CD8-positive, alpha-beta memory T cell (primary cell): ENCODE measurements at places on chromosomes 2 and 18. TPM values are rescaled to one million over a fixed set of nuclear protein-coding genes. Genes with fewer than 3 reads are reported as not detected.

NDUFS1 gene
- 106 TPM for total RNA-seq

COL4A4 gene
- not detected for total RNA-seq

WIPF1 gene
- 317 TPM for total RNA-seq

ALK gene
- not detected for total RNA-seq

GPAT2 gene
- 33.6 TPM for total RNA-seq

MYO5B gene
- total RNA-seq, result 0.11 TPM

EPG5 gene
- total RNA-seq, result 17.7 TPM

TCF7L1 gene
- total RNA-seq, result not detected

DAW1 gene
- total RNA-seq, result not detected

RNF138 gene
- 87.8 TPM for total RNA-seq

C2orf78 gene
- total RNA-seq, result not detected

- DNase-seq, result no peak
These were observed 812.6 kb upstream of the LRATD1 start for GRCh38 chr2:13819896-13820295.

- no peak for DNase-seq
These were observed 45.0 kb downstream of the TCF7L1 start for GRCh38 chr2:85178154-85178553.

- no peak for DNase-seq
These were observed 479.4 kb upstream of the MYT1L start for GRCh38 chr2:2810504-2810903.

DNA sequence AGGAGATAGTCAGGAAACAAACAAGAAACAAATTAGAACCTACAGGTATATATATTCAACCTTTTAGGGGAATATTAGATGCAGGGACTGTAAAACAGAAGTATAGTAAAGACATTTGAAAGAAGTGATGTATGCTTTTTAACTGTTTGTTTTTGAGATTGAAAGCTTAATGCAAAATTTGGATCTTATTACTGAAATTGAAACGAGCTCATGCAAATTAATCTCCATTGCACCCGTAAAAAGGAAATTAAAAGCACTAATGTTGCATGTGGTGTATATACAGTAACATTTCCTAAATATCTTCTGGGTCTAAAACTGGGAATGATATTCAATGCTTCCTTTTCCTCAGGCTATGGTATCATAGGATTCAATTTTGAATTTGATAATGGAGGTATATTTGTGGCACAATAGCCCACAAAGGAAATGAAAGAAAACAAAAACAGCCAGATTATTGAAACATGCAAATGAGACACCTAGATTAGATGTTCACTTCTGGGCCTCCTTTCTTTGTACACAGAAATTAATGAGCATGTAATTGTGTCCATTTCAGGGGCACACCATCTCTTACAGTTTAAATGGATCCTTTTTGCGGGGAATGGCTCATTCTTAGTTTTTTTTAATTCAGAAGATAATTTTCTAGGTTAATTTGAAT, 1.6 kb upstream of the ELOA2 start:
- no peak for DNase-seq

DNA sequence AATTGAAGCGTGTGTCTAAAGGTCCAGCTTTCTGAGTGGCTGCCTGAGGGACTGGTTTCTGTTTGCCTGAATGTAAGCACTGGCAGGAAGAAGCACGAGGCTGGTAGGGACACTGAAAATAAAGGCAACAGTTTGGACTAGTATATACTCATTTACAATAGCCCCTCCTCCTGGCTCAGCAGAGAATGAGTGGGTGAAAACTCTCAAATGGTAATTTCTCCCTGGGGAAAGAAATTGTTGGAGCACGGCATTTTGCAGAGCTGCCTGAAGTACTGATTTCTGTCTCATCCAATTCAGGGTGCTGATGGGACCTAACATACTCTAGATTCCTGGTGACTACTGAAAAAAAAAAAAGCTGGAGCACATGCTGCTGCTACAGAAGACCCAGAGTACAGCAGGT, 17.3 kb upstream of the SPP2 start:
- no peak for DNase-seq

DNA sequence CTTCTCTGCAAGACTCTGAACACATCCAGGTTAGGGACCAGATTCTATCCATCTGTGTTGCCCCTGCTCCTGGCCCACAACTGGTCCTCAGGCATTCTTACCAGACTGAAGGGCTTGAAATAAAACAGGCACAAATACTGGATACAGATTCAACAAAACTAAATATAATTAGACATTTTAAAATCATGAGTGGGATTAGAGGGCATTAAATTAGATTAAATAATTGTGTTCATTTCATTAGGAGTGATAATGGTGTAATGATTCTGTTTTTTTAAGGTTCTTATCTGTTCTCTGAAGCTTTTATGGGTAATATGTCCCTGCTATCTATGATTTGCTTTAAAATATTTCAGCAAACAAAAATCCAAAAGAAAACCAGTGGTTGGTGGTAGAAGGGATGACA, 226.5 kb downstream of the IRS1 start:
- no peak for DNase-seq

GRCh38 chr2:134407154-134407890, 153.4 kb downstream of the MGAT5 start:
- no peak for DNase-seq

DNA sequence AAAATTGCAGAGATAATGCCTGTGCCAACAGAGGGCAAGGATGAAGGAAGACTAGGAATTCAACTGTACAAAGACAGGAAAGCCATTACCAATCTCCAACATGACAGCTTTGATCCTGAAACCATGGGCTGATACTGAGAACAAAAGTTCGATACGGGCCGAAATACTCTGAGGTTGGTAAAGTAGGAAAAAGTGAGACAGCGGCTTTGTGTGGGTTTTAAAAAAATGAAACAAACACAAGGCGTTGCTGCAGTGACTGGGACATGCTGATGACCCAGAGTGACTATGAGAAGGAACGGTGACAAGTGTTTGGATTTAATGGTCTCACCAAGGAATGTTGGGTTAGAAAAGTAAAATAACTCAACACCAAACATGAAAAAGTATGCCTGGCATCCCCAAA, 24.2 kb upstream of the SDC1 start:
- DNase-seq, result no peak

- DNase-seq, result no peak
These were observed 13.5 kb upstream of the C2orf15 start for GRCh38 chr2:99127981-99128380.

DNA sequence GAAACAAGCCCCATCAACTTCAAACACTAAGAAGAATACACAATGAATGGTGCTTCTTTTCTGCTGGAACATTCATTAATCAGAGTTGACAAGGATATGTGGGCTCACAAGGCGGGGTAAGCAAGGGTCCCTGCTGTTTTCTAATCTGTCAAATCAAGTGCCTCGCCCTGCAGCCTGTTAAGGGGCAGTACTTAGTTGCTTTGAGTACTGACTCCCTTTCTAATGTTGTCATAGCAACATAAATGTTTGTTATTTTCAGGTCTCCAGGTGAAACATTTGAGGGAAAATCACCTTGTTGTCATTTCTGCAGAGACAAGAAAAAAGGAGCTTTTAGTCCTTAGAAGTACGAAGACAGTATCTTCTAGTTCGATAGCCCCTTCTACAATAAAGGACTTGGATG, 284.7 kb upstream of the PKDCC start:
- no peak for DNase-seq

DNA sequence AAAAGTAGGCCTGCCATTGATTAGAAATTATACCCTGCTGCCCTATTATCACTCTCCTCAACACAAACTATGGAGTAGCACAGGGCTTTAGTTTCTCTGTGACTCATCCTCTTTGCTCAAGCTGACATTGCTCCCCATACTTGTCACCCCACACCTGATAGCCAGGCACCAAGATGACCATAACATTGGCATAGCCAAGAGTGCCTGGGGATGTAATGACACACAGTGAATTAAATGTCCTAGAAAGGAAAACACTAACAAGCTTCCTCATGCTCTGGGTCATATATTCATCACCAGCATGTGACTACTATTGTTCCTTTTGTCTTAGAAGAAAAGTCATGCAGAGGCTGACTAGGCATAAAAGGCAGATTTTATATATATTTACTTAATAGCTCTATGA, 137.8 kb upstream of the RND3 start:
- no peak for DNase-seq

DNA sequence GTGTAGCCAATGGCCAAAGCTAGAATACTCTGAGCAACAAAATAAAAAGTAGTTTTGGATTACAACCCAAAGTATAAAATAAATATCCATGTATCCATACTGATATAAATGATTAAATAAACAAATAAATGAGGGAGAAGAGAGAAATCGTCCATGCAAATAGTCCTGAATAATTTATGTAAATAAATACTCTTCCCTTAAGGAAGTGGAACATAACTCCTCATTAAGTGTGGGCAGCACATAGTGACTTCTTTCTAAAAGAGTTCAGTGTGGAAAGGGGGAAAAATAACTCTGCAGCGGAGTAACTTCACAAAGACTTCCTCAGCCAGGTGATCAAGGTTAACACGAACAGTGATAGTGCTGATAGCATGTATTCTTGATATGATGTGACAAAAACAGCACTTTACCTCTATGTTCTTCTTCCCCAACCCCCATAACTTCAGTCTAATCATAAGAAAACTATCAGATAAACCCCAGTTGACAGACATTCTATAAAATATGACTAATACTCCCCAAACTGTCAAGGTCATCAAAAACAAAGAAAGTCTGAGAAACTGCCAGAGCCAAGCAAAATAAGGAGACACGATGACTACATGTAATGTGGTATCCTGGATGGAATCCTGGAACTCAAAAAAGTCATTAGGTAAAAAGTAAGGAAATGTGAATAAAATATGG, 30.7 kb downstream of the METTL8 start:
- no peak for DNase-seq

DNA sequence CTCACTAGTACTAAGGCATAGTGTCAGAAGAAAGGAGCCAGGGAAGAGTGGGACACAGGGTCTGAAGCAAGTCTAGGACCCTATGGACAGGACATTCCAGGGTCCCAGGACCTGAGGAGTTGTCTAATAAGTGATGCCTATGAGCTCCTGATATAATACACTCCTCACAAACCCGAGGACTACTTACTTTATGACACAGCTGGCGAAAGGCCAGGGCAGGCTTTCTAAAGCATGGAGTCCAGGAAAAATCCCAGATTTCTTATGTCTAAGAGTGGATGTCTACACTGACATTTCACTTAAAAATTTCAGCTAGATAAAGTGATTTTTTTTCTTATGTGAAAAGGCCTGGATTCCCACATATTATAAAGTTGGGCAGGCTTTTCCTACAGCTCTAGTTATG, 502.2 kb upstream of the SETBP1 start:
- DNase-seq, result no peak

GRCh38 chr18:77108001-77108692, 24.4 kb downstream of the MBP start:
- DNase-seq, result no peak

DNA sequence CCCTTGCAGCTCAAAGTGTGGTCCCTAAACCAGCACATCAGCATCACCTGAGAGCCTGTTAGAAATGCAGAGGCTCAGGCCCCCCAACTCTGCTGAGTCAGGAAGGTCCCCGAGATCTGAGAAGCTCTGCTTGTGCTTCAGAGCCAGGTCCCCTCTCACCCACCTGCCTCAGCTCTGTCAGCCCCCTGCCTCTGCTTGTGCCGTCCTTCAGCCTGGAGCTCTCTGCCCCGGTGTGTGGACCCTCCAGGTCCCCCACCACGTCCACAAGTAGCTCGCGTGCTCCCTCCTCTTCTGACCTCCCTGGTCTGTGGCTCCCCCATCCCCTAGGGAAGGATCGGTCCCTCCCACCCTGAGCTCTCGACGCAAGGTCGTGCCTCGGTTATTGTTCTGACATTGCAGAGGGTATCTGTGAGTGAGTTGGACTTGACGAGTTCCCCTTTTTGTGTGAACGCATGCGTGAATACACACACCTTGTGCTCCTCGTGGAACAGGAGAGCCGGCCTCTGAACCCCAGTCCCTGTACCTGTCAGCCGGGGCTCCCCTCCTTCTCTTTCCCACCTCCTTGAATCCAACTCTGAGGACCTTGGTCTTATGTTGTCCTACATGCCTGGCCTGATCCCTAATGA, 75.5 kb upstream of the TAF1B start:
- no peak for DNase-seq

DNA sequence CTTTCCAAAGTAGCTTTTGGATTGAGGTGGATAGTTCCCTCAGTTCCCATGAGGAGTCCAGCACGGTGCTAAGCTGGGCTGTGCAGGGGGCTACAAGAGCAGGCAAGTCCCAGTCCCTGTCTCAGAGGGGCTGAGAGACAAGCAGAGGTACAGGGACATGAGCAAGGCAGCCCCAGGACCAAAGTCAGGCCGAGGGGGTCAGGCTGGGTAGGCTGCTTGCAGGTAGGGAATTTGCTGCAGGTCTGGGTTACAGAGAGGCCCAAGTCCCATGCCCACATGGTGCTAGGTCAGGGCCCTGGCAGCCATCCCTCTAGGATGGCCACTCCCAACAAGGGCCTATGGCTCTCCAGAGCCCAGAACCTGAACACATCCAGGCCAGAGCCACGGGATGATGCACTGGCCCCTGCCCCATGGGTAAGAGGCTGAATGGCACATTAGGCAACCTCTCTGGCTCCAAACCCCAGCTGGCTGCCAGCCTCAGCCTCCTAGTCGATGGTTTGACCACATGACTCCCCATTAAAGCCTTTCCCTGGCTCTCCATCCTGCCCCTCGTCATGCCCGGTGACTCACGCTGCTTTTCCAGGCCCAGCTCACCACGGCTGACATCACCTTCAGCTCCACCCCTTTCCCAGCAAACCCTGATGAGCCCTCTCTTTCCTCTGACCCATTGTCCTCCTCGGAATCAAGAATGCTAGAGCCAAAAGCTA, 83.7 kb downstream of the SDC1 start:
- DNase-seq, result no peak

GRCh38 chr2:121695171-121695451, 41.6 kb downstream of the NIFK start:
- no peak for DNase-seq

- no peak for DNase-seq
These were observed 89.3 kb downstream of the EHBP1 start for GRCh38 chr2:62794791-62795190.

DNA sequence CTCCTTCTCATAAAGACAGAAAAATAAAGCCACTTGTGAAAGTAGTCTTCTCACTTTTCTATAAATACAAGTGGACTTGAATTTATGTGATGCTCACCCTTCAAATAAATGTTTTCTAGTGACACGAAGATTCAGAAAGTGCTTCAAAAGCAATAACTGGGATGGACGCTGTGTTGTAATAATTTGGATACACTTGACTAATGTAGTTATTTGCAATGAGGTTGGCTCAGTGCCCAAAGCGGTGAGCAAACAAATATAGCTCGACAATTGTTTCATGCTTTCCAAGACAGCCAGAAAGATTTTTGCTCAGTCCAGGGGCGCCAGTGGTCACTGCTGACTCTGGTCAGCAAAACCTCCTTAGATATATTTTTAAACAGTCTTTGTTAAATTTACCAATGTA, 278.6 kb upstream of the KLHL14 start:
- no peak for DNase-seq
